ENCODE measurements at places on chromosomes 3 and 15. TPM values are rescaled to one million over a fixed set of nuclear protein-coding genes. Genes with fewer than 3 reads are reported as not detected.

DNA sequence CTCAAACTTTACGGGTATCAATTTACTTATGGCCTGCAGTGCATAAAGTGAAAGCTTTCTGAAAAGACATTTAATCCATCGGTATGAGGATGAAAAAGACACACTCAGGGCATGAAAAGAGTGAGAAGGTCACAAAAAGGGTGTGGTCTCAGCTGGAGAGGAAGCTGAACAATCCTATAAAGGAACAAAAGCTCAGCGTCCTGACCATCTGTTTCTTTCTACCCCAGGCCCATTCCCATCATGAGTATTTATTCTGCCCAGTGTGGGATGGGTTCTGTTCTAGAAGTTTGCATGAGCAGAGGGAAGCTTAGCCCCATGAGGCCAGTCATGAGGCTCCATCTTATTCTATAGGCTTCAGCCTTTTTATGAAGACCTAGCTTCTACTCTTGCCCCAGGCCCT lies 144.6 kb downstream of the LPP start:
- no peak for DNase-seq

- DNase-seq, result no peak
Measured at GRCh38 chr15:96054621-96055020, 275.9 kb upstream of the NR2F2 start.

DNA sequence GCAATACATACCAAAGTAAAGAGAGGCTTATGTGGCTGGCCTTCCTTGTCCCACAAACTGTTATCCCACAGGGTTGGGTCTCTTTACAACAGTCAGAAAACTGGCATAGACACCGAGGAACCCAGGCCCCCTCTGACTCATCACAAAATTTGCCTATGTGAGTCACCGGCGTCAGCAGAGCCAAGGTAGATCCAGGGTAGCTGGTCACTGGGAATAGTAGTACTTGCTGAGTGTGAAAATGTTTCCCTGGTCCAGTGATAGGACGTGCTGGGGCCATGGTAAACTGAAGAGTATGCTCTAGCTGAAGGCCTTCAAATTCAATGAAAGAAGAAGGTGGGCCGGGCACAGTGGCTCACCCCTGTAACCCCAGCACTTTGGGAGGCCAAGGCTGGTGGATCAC lies 27.1 kb upstream of the SKIL start:
- no peak for DNase-seq

DNA sequence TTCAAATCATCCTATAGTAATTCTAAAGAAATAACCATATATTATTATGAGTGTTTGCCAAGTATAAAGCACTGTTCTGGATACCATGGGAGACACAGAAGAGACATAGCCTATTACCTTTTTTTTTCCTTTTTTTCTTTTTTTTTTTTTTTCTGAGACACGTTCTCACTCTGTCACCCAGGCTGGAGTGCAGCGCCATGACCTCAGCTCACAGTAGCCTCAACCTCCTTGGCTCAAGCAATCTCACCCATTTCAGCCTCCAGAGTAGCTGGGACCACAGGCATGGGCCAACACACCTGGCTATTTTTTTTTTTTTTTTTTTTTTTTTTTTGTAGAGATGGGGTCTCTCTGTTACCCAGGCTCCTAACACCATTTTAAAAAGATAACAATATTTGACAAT lies 30.9 kb downstream of the CBLB start:
- no peak for DNase-seq

GRCh38 chr3:42662813-42663535 lies 9.5 kb downstream of the ZBTB47 start:
- no peak for DNase-seq

GRCh38 chr15:101458908-101459578 lies 30.5 kb downstream of the PCSK6 start:
- DNase-seq, result no peak

GRCh38 chr3:98233468-98233867 lies 30.6 kb upstream of the OR5H6 start:
- DNase-seq, result no peak

GRCh38 chr3:33644582-33644981 lies 73.5 kb downstream of the CLASP2 start:
- no peak for DNase-seq

GRCh38 chr15:70095408-70096214 lies 2.1 kb downstream of the TLE3 start:
- peak; percentile 31 for DNase-seq

GRCh38 chr3:69936266-69936665 lies 63.3 kb upstream of the SAMMSON start:
- DNase-seq, result no peak

DNA sequence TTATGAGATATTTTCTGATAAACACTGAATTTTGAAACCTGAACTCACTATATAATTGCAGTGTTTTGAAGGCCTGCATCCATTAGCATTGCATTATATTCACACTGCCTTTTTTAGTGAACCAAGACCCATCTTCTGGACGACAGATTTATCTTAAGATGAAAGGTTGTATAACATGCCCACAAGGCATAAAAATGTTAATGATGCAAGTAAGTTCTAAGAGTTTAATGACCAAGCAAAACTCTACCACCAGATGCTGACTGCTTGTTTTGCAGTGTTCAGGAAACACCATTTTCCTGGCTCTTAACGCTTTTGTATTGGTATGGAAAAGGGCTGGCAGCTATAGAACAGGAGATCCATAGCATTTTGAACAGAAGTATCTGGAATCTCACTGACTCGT lies 46.1 kb downstream of the USP50 start:
- DNase-seq, result no peak

- no peak for DNase-seq
Measured at GRCh38 chr3:44880284-44880683, 5.9 kb downstream of the TGM4 start.

DNA sequence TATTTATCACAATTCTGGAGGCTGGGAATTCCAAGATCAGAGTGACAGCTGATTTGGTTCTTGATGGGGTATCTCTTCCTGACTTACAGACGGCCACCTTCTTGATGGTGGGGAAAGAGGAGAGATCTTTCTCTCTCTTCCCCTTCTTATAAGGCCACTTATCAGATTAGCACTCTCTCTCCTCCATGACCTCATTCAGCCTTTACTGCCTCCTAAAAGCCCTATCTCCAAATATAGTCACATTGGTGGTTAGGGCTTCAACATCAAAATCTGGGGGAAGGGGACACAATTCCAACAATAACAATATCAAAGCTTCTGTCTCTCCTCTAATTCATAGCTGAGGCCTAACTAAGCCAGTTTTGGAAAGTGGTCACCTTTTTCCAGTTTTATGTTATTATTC lies 91.7 kb upstream of the MBNL1 start:
- no peak for DNase-seq

- no peak for DNase-seq
Measured at GRCh38 chr3:110956081-110956480, 115.5 kb upstream of the NECTIN3 start.

DNA sequence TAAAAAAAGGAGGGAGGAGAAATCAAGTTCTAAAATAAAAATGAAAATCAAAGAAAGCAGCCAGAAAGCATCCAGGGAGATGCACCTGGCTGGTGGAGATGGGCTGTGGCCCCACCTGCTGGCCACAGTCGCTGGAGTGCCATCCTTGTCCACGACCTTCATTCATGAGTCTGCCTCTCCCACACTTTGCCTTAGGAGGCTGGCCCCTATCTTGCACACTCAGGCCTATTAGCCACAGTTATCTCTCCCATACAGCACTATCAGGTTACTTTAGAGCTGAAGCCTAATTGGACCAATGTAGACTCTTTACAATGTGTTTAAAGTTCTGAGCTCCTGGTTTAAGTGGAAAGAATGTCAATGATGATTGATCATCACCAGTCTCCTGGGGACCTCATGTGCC lies 392.0 kb upstream of the RORA start:
- DNase-seq, result no peak

DNA sequence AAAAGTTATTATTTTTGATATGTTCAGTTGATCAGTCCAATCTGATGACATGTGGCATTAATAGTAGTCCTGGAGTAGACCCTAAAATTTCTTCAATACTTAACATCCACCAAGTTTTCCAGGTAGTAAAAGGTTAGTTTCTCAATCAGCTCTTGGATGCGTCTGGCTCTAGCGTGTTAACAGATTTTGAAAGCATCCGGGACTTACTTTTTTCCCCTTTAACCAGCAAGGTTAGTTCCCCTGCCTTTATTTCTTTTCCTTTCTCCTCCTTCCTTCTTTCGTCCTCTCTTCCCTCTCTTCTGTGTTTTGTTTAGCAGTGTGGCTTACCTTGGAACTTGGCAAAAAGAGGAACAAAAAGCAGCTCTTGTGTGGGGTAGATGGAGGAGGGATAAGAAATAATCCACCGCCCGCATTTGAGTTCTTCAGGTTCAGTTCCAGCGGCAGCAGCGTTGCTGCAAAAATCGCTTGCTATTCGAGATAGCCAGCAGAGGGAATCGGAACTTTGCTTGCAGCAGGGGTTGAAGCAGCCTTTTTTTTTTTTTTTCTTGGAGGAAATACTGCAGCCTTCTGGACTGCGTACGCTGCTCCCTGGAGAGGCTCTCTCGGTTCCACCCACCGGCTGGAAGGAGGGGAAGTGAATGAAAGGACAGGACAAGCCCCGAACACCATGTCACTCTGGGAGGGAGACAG lies at the start of gene RBMS3:
TSS of gene RBMS3 (plus strand) at position 668 of the 690 bp plus-strand sequence.
- DNase-seq, result no peak

DNA sequence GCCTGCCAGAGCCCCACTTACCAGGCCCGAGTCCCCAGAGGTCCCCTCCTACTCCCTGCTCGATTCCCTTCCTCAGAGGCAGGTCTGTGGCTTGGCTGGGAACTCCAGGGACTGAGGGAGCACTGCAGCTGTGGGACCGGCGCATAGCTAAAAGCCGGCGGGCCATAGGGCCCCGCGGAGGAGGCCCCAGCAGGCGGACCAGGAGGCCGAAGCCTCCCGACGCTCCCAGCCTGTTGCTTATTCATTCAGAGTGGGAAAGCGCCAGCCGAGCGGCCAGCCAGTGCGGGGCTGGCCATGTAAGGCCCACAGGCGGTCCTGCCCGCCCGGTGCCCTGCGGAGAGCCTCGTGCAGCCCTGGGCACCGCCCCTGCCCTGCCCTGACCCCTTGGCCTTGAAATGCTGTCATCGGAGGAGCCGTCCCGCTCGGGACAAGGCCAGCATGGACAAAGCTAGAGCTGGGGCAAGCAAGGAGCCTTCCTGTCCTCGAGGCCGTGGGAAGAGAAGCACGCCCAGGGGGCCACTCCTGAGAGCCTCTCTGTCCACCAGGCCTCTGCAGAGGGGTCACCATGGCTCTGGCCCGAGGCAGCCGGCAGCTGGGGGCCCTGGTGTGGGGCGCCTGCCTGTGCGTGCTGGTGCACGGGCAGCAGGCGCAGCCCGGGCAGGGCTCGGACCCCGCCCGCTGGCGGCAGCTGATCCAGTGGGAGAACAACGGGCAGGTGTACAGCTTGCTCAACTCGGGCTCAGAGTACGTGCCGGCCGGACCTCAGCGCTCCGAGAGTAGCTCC lies at the start of gene LOXL1:
TSS of gene LOXL1 (plus strand) at position 244 of the 784 bp plus-strand sequence. CDS start at position 566, 322 bp downstream.
- no peak for DNase-seq

DNA sequence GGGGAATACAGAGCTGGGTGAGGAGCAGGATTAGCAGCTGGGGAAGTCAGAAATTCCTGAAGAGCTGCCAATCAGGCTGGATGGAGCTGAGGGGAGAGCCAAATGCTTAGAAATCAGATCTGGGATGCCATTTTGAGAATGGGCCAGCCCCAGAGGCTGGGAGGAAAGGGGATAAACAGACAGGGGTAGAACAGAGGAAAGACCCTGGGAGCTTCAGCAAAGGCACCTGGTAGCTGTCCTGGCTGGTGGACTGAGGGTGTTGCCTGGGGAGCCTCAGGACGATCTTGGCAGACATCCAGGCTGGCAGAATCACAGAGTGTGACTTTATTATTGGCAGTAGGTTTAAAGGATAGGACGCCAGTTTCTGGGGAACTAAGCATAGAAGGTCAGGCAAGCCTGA lies 97.8 kb downstream of the SQOR start:
- DNase-seq, result no peak

SLCO3A1 gene
- polyA plus RNA-seq, result 47.9 TPM

CYFIP1 gene
- polyA plus RNA-seq, result 4.8 TPM

OSTN gene
- not detected for polyA plus RNA-seq

CEP19 gene
- 7.4 TPM for polyA plus RNA-seq

C2CD4B gene
- polyA plus RNA-seq, result not detected

OIP5 gene
- 0.58 TPM for polyA plus RNA-seq

CP gene
- polyA plus RNA-seq, result not detected

Data from CD8-positive, alpha-beta memory T cell (primary cell).